Activated CD8-positive, alpha-beta T cell treated with anti-CD3 and anti-CD28 coated beads for 36 hours (primary cell): ENCODE measurements at places on chromosomes 3 and 15.

DNA sequence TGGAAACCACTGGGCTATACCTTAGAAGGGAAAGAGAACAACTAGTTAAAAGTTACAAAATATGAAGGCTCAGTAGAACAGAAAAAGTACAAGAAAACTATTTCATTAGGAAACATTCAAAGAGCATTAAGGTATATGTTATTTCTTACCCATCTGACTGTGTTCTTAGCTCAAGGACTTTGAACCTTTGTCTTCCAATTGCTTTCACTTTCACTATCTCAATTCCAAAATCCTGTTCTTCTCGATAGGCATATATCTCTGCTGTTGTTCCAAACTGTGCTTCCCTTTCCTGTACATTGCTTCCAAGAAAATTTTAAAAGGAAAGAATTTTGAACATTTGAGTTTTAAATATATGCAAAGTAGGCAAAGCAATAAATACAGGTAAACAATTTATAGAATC is 6.9 kb downstream of the CRBN start:
- DNase-seq: no peak

- DNase-seq: peak; percentile 49
Observed at GRCh38 chr3:82229397-82229796, 468.0 kb upstream of the GBE1 start.

DNA sequence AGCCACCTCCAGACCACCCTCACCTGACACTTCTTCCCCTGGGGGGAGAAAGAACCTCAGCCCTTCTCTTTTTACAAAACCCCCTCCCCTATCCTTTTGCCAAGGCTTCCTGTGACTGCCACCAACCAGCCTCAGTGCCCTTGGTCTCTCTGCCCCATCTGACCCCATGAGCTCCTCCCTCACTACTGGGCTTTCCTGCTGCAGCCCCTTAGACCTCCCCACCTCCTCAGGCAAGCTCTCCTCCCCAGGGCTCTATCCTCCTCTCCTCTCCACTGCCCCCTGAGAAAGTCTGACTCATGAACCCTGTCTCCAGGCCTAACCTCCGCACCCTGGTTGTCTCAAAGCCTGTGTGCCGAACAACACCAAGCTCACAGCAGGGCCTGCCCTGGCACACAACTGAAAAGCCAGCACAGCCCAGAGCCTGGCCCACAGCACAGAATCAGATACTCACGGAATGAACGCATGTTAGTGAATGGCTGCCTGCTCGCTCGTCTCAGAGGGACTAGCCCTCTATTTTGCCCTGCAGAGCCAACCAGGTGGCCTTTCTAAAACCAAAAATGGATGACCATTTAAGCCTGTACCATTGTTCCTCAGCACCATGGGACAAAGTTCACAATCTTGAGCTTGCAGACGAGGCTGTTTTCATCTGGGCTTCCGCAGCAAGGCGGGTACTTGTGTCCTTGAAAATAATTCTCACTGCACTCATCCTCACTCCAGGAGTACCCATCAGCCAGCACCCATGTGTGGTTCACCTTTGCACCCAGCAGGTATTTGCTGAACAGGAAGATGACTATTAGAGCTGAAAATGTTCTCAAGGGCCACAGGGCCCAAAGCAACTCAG is 1.7 kb downstream of the CHDH start:
- no peak for DNase-seq

DNA sequence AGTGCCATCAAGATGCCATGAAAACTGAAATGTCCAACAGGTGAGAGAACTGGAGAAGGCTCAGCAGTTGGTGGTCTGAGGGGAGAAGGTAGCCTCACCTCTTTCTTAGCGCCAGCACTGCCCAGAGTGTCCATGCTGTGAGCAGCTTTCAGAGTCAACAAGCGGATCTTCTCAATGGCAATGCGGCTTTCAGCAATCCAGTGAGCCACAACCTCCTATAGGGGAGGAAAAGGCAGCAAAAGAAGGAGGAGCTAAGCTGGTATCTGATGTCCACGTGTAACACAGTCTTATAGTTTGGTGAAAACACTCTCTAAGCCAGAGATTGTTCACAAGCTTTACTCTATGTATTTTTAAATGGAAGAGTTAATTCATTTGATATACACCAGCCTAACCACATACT is 36.1 kb upstream of the ACKR4 start:
- DNase-seq: no peak

GRCh38 chr3:96814651-96815567 is 515 bp downstream of the EPHA6 start:
- DNase-seq: no peak

DNA sequence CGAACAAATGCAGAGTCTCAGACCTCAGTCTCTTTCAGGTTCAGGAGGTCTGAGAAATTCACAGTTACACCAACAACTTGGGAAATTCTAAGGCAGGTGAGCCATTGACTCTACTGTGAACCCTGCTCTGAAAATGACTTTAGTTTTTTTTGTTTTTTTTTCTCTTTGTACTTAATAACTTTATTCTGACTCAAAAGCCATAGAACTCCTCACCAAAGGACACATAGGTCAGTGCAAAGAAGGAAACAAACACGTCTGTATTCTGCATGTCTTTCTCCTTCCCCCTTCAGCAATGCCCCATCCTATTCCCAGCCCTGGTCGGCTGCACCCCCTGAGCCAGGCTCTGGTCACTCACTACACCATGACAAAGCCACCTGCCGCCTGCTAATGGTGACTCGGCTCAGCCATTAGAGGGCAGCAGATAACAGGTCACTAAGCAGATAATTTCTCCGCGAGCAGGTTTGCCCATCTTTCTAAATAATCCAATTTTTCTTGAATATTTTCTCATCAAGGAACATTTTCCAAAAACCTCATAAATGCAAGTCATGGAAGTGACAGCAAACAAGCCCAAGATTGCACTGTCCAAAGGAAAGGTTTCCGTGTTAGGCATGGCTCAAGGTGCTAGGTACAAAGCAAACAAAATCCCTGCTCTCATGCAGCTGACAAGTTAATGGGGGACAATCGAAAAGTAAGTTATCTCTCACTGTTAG is 37.7 kb downstream of the TM4SF4 start:
- DNase-seq: peak; percentile 53

- peak; percentile 48 for DNase-seq
Observed at GRCh38 chr3:186108106-186108940, 566 bp downstream of the ETV5 start.

DNA sequence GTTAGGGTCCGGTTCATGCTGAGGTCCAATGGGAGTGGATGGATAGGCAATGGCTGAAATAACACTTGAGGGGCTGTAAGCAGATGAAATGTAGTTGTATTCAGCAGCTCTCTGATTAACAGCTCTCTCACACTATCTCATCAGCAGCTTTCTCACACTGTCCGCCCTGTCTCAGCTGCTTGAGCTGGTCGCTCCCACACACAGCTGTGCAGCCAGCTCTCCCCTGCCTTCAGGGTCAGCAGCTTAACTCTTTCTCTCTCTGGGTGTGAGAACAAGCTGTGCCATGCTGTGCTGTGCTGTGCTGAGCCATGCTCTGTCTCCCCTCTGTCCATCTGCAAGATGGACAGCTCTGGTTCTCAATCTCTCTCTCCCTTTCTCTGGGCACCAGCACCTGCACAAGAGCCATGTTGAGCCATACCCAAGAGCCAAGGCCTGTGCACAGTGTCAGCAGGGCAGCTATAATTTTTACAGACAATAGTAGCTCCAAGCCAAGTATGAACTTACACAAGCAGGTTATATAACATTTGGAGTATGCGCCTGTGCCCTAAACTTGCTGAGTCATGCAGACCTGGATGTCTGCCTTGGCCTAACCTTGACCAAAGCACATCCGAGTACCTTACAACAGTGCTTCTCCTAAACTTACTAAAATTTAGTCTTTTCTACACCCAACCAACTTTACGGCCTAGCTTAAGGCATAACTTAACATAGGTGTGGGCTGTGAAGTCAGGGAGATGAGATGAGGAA is 291.3 kb upstream of the TRIM42 start:
- DNase-seq: no peak

- no peak for DNase-seq
Observed at GRCh38 chr3:105480768-105481167, 114.1 kb downstream of the ALCAM start.

GRCh38 chr15:42499858-42500609 is 4.6 kb downstream of the SNAP23 start:
- DNase-seq: no peak

- no peak for DNase-seq
Observed at GRCh38 chr15:43922021-43922420, 95.2 kb downstream of the WDR76 start.

DNA sequence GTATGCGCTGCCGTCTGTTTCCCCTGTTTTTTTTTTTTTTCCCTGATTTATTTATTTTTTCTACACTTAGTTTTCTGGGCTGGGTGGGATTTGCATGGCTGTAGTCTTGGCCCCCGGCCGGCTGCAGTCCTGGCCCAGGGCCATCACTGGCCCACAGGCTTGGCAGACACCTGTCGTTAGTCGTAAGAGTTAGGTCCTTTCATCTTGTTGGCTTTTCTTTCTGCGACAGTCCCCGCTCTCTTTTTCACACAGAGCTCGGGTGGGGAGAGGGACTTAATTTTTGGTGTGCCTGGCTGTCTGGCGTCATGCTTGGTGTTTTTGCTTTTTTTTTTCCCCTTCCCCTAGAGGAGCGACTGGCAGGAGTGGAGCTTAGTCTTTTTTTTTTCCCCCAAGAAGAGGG is 183.4 kb downstream of the KLF13 start:
- DNase-seq: no peak

GRCh38 chr3:56787784-56788256 is 13.9 kb downstream of the ARHGEF3 start:
- DNase-seq: peak; percentile 69

DNA sequence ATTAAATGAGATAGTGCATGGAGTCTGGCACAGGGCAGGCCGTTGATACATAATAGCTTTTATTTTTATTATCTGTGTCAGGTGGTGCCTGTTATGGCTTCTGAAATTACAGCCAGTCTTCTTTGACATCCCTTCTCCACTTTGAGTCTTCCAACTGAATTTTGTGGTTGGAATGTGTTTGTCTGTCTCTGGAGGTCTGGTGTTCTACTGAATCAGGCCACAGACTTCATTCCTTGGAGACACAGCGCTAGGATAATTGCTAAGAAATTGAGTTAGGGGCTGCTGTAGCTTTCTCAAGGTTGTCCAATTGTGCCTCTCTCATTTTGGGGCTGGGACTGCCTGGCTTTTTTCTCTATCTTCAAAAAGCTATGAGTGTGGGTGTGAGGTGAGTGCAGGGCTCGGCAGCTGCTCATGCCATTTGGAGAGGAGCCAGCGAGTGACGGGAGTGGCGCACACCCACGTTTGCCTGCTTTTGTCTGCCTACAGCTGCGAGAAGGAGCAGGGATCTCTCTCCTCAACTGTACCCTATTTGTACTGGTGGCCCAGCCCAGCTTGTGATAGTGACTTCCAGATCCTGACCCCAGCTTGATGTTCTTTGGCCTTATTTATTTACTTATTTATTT is 49.8 kb upstream of the SYN2 start:
- no peak for DNase-seq

GRCh38 chr3:27479806-27480543 is 4.2 kb downstream of the SLC4A7 start:
- peak; percentile 5 for DNase-seq

DNA sequence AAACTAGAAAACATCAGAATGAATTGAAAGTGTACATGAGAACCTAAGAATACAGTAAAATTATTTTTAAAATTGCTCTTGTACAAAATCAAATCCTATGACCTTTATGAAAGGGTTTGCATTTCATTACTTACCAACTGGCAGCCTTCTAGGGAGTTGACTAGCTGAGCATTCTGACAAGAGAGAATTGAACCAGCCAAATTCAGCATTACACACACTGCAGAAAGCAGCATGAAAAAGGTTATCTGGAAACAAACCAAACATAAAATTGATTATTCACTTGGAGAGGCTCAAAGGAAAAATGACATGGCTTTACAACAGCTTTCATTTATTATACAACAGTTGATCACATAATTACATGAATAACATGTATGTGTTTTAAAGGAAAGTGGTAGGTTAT is 17.4 kb downstream of the NSMCE3 start:
- DNase-seq: no peak

DNA sequence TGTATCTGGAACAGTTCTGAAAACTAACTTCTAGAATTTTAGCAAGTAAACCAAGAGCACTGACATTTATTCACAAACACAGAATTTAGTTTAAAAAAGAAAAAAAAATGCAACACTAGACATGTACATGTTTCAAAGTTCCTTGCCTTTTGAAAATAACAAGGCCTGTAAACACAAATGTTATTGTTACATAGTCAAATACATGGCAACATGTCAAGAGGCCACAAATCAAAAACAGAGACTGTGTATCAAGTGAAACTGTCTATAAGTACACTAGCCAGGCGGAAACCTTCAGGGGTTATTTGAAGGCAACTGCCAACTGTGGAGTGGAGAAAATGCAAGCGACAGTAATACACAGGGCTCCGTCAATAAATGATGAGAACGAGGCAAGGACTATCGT is 547.6 kb downstream of the FOXP1 start:
- no peak for DNase-seq

GRCh38 chr3:3503411-3503810 is 295.8 kb upstream of the LRRN1 start:
- DNase-seq: no peak

- no peak for DNase-seq
Observed at GRCh38 chr3:197311591-197311990, 13.2 kb upstream of the DLG1 start.
